ENCODE measurements at places on chromosomes 6 and 20.

GRCh38 chr6:85679445-85680123, 36.9 kb upstream of the SYNCRIP start:
- DNase-seq = no peak

- DNase-seq = no peak
These were observed 25.5 kb upstream of the L3MBTL3 start for GRCh38 chr6:129992881-129993280.

DNA sequence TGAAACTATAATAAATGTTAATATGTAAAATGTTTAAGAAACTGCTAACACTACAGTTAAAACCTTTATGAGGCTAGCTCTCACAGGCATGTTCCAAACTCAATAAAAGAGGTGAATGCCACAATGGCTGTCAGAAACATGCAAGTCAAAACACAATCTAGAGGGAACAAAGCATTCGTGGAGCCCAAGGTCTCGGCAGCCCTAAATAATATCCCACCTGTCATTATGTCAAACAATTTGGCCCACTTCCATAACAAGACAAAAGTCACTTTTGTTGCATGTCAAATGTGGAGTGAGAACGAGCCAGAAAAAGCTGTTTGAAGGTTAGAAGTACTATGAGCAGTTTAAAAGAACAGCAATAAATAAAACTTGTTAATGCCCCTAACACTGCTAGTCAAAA, 181.9 kb downstream of the GMDS start:
- no peak for DNase-seq

- no peak for DNase-seq
These were observed 67.2 kb downstream of the FOXO3 start for GRCh38 chr6:108627692-108628550.

DNA sequence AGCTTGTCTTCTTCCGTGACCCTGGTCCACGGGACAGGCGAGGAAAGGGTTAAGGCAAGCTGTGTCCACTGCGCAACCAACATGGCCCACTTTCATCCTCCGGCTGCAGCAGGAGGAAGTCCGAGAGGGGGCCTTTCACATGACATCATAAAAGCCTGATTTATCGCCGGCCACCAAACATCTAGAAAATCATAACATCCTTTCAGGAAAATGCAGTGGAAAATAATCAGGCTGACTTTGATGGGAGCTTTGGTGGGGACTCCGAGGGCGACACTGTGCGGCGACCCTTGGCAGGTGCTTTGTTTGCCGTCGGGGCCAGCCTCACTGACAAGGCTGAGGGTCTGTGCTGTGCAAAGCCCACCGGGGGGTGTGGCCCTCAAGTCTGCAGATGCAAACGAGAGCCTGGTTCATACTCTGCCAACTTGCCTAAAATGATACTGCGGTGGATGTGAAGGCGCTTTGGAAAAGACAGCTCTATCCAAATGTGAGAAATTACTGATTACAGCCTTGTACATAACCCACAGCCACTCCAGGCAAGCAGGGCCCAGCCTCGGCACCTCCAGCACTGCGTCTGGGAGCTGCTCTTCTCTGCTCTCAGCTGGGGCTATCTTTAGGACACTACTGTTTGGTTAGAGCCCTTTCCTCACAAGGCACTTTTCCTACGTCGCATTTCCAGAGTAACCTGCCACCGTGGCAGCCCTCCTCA, 25.7 kb downstream of the FOXC1 start:
- no peak for DNase-seq

- DNase-seq = no peak
These were observed 315.1 kb downstream of the EPHA7 start for GRCh38 chr6:93104195-93104817.

GRCh38 chr6:96499781-96500180, 21.8 kb upstream of the UFL1 start:
- DNase-seq = no peak

- DNase-seq = no peak
These were observed 29.3 kb downstream of the ARHGAP18 start for GRCh38 chr6:129680633-129681032.
